Stimulated activated CD4-positive, alpha-beta T cell treated with anti-CD3 and anti-CD28 coated beads, Interleukin-1b, Interleukin-23, amount 100 ng/mL, for 24 hours (primary cell): ENCODE measurements at places on chromosomes 7 and 10.

- no peak for DNase-seq
Measured at GRCh38 chr7:101231644-101232043, 6.0 kb downstream of the CLDN15 start.

DNA sequence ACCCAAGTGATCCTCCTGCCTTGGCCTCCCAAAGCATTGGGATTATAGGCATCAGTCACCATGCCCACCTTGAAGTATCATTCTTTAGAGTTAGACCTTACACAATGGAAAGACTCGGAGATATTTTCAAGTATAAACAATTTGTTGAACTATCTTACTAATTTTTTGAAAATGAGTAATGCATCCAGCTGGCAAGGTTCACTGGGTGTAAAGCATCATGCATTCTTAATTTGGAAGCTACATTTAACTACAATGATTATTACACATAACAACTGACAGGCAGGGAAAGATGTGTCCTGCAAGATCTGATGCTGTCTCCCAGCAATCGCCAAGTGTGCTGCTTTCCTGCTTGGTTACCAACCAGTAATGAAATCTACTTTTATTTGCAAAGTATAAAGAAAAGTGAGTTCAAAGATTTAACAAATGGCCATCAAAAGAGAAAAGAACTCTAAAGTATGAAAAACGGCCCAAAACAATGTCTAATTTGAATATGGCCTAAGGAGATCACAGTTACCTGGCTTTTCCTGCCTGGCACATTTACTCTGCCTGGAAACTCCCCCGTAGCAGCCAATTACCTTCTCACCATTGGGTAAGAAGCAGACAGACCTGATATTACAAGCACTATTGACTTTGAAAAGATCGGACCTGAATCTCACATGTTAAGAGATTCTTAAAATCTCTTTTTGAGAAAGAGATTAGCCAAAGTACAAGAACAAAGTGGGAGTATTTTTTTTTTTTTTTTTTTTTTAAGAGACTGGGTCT is 59.3 kb upstream of the NMT2 start:
- DNase-seq = no peak

DNA sequence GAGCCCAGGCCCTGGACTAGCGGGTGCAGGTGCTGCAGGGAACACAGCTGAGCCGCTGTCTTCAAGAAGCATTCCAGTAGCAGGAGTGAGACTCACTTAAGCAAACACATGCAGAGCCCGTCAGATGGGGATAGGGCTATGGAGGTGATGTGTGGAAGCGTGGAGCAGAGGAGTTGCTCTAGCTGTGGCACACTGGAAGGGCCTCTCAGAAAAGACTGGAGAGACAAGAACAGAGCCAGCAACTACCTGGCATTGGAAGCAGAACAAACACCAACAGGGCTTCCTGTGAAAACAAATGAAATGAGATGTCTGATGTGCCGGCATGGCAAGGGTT is 37.8 kb upstream of the GALNTL5 start:
- DNase-seq = no peak

DNA sequence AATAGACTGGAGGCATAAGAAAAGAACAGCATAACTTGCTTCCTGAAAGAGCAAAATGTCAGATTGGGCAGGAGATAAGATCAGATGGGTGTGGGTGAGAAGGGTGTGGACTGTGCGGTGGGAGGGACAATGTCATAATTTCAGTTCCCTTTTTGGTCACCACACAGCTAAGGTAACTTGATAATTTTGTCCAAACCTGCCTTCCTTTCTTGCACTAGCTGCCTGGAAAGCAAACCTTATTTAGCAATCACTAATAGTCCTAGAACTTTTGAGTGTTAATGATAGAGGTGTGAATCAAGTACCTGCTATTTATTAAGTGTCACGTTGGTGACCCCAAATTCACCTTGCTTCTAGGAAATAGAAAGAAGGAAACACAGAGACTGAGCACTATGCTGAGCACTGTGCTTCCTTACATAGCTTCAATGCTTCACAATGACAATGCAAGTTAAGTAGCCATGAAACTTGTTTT is 72.4 kb upstream of the SP4 start:
- peak; percentile 37 for DNase-seq

- DNase-seq = no peak
Measured at GRCh38 chr7:17846935-17847334, 93.4 kb downstream of the SNX13 start.

GRCh38 chr7:24971333-24972165 is 8.4 kb downstream of the OSBPL3 start:
- DNase-seq = no peak

GRCh38 chr10:391305-391704 is 256.1 kb downstream of the ZMYND11 start:
- no peak for DNase-seq

DNA sequence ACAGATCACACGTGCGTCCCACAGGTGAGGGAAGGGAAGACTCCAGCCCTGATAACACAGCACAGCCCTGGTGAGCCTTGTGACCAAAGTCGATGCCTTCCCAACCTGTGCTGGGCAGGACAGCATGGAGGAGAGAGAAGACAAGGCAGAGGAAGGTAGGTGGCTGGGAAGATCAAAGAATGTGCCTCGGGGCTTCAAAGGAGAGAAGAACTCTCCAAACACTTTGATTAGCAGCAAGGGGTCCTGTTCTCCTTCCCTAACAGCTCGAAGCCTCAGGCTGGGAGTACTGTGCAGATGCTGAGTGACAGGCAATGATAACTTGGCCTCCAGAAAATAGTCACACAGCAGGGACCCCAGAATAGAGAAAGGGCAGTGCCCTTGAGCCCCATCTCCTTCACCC is 288.5 kb downstream of the TCERG1L start:
- no peak for DNase-seq

DNA sequence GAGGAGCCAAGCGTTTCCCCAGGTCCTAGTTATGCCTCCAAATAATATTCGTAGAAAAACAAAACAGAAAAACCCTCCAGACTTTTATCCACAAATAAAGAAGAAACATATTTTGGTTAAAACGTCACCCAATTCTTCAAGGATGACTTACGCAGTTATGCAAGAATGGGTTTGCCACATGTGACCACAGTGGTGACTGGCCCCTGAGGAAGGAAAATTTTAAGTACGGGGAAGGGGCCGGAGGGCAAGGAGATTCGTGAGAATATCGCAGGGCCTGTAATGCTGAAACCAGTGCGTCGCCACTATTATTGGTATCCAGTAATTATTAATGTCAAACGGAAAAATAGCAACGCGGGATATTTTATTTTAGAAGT is 537 bp upstream of the MRPS24 start:
- peak; percentile 10 for DNase-seq

GRCh38 chr7:94529516-94529915 is 19.9 kb downstream of the CASD1 start:
- DNase-seq = no peak

DNA sequence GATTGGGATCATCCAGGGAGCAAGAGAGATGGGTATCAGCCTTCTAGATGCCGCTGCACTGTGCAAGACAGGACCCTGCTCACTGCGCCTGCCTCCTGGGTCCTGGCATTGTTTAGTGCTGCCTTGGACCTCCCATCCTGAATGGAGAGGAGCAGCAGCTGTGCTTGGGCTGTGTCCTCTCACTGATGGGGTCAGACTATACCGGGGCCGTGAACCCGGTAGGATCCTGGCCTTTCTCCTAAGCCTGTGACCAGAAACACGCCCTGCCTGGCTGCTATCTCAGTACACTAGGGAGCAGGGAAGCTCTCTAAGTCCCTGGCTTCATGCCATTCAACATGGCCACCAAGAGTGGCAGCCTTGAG is 309.4 kb upstream of the ZNF32 start:
- DNase-seq = no peak

GRCh38 chr7:12152196-12152918 is 58.7 kb upstream of the TMEM106B start:
- no peak for DNase-seq

- DNase-seq = no peak
Measured at GRCh38 chr7:47380325-47381133, 201.4 kb downstream of the TNS3 start.

- no peak for DNase-seq
Measured at GRCh38 chr10:121322776-121323175, 275.5 kb downstream of the FGFR2 start.

DNA sequence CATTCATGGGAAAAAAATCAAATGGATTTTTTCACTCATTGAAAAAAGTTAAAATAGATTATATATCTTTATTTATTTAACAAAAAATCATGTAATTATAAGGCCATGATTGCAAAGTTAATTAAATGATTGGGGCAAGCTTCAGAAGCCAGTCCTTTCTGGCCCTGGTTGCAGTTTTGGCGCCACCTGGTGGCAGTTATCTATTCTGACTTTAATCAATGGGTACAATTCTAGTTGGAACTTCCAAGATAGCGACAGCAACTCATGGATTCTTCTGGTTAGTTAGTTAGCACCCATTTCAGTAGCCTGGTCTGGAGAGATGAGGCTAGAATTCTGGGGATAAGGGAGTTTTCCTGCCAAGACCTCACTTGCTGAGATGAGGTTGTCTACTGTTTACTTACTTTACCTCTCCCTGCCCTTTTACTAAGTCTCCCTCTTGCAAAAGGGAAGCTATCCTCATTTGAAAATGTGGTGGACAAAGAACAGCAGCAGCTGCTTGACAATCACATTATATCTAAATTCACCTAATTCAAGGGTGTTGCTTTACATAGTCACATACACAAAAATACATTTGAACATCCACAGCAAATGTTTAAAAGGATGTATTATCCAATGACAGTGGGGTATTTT is 42.3 kb downstream of the NOC3L start:
- DNase-seq = peak; percentile 41

DNA sequence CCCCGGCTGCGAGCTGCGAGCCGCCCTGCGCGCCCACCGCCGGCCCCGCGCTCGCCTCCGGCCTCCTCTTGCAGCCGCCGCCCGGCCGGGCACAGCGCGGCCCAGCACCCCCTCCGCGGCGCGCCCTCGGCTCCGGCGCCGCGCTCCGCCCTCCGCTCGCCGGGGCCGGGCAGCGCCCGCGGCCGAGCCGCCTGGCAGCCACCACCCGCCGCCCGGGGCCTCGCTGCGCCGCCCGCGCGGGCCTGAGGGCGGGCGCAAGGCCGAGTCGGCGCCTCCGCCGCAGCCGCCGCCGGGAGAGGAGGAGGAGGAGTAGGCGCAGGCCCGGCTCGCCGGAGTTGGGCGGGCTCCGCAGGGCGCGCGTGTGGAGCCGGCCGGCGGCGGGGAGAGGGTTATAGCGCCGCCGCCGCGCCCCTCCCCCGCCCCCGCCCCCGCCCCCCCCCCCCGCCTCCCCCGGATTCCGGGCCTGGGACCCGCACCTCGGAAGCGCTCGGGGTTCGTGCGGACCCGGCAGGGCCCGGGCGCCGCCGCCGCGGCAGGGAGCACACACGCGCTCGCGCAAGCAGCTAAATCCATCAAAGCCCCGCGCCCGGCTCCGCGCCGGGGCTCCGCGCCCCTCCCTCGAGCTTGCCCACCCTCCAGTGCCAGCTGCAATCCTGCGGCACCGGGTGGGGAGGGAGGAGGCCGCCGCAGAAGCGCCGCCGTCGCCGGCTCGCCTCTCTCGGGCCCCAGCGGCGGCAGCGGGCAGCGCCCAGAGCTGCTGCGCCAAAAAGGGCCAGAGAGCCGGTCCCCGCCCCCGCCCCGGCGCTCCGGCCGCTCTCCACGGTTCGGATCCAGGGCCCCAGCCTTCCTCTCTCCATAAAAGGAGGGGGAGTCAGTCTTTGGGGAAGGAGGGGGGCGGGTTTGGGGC is at the start of gene PDGFA:
Gene PDGFA, minus strand, starts transcription at position 363 of the 907 bp plus-strand sequence. CDS start 845 bp downstream, outside the sequence.
- DNase-seq = no peak

DNA sequence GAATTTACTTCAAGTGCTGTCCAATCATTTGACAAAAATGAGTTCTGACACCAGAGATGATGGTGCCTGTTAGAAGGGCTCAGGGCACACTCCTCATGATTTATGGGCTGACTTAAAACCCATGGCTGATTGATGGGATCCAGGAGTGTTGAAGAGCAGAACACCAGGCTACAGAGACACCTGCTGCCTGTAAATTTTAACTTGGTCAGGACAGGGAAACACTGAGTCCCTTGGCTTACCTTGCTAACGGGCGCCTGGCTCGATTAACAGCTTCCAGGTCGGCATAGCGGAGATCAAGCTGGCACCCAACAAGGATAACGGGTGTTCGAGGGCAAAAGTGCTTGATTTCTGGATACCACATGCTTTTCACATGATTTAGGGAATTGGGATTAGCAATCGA is 51.4 kb downstream of the RHOBTB1 start:
- DNase-seq = no peak

DNA sequence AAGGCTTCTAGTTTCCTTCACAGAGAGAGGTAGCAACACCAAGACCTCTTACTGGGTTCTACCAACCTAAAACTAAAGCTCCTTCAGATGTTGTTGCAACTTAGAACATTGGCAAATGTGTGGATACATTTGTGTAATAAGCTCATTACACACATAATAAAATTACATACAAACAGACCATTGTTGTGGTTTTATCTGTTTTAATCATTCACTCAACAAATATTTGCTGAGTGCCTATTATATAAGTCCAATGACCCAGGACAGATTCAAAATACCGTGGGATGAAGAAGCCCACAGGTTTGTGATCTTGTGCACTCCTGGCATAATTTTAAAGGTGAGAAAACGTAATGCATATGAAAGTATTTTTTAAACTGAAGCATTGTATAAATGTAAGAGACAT is 160.4 kb upstream of the NPVF start:
- DNase-seq = no peak

GRCh38 chr10:97034958-97035769 is 150.6 kb downstream of the SLIT1 start:
- DNase-seq = no peak

- no peak for DNase-seq
Measured at GRCh38 chr10:86644794-86645445, 9.4 kb upstream of the OPN4 start.

- no peak for DNase-seq
Measured at GRCh38 chr7:3164380-3164792, 120.7 kb upstream of the CARD11 start.

DNA sequence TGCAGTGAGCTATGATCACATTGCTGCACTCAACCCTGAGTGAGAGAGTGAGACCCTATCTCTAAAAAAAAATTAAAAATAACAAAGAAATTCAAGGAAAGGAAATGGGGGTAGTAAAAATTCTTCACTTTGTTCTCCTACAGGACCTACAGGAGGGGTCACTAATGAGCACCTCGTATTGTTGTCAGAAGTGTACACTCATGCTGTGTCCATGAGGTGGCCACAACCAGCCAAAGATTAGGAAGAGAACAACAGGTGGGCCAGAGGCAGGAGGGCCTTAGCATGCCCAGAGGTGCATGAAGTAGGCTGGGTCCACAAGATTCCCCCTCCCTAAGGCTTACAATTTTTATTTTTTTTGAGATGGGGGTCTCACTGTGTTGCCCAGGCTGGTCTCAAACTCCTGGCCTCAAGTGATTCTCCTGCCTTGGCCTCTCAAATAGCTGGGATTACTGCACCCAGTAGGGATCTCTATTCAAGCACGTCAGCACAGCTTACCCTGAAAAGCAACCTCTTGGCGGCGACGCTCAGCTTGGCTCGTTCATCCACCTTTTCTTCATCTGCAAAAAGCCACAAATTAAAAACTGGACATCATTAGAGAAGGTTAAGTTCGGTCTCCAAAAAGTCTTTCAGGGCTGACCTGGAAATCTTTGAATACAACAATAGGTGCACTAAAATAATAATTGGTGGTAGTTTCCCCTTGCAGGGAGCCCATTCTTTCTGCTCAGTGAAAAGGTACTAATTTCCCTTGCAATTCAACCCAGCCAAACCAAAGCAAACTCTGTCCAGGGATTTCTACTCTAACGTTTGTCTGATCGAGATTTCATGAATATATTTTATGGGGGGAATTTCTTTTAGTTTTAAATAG is 104.4 kb downstream of the SVIL start:
- no peak for DNase-seq

- DNase-seq = no peak
Measured at GRCh38 chr10:124696446-124697392, 47.5 kb downstream of the FAM53B start.
